ENCODE measurements at places on chromosomes 3 and 15. TPM values are rescaled to one million over a fixed set of nuclear protein-coding genes. Genes with fewer than 3 reads are reported as not detected.
A peak's percentile ranks its signal among the peaks of the same experiment; 100 is the strongest.

ATP11B gene
- 119 TPM for total RNA-seq

NR1D2 gene
- total RNA-seq: 68.1 TPM

HPS3 gene
- total RNA-seq: 32.5 TPM

C3orf49 gene
- not detected for total RNA-seq

- DNase-seq: no peak
Measured at GRCh38 chr3:189058071-189058470, 113.7 kb upstream of the TPRG1 start.

GRCh38 chr3:126557415-126557745, 1.4 kb downstream of the C3orf22 start:
- no peak for DNase-seq

DNA sequence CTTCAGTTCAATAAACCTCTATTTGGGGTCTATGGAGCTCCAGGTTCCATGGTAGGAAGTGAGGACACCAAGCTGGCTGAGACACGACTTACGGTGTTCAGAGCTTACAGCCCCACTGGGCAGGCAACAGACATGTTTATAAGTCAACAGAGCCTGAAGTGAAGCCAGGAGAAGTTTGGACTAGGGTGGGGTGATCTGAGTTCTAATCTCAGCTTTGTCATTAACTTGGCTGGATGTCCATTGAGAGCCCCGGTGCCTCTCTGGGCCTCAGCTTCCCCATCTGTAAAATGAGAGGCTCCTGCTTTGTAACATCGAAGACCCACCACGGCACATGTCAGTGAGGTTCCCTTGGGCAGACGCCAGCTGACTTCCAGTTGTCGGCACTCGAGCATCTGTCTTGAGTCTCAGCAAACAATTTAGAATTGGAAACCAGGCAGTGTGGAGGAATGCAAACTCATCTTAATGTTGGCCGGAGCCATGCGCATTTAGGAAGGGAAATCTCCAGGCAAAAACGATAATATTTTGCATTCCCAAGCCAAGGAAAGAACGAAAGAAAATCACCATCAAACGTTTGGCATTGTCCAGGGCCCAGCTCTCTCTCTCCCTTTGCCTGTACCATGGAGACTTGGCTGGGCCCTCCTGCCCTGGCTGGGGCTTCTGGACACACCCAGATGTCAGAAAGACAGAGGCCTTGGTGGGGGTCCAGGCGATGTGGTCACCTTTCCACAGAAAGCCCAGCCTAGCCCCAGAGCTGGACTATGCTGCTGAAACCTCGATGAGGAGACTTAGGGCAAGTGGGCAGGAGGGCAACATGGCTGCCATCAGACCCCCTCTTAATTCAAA, 18.4 kb downstream of the ITGA11 start:
- no peak for DNase-seq

DNA sequence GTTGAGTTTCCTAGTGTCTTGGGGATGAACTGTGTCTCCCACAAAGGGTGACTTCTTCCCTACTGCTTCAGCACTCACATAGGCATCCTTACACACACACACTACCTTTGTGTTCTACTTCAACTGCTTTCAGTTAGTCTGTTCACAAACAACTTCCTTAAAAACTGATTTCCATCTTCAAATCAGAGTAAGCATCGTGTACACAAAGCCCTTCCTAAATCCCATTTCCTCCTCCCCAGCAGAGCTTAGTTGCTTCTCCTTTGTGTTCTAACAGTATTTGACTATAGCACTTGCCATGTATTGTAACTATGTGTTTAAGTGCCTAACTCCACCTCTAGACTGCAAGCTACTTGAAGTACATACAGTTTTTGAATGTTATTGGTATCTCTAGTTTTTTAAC, 71.7 kb downstream of the TNIK start:
- no peak for DNase-seq

DNA sequence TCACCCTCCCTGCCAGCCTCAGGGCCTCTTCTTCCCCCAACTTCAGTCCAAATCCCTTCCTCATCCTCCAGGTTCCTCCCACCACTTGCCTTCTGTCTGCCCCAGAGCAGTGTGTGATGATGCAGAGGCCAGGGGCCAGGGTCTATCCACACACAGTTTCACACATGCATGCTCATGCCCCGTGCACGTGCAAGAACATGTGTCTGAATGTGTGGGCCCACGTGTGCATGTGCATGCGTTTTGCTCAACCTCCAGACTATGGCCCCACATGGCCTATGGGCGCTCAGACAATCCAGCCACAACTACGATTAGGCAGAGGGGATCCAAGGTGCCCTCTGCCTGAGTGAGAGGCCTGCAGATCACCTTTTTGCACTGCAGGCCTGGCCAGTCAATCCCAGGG, 32.3 kb upstream of the SLC6A1 start:
- no peak for DNase-seq

- peak; percentile 48 for DNase-seq
Measured at GRCh38 chr3:56467108-56467507, 1.2 kb downstream of the ERC2 start.

- no peak for DNase-seq
Measured at GRCh38 chr15:69491038-69491505, 38.5 kb downstream of the RPLP1 start.

DNA sequence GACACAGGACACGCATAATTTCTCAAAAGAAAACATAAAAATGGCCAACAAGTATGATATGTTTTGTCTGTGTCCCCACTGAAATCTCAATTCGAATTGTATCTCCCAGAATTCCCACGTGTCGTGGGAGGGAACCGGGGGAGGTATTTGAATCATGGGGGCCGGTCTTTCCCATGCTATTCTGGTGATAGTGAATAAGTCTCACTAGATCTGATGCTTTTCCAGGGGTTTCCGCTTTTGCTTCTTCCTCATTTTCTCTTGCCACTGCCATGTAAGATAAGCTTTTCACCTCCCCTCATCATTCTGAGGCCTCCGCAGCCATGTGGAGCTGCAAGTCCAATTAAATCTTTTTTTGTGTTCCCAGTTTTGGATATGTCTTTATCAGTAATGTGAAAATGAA, 12.1 kb upstream of the POU1F1 start:
- DNase-seq: no peak

DNA sequence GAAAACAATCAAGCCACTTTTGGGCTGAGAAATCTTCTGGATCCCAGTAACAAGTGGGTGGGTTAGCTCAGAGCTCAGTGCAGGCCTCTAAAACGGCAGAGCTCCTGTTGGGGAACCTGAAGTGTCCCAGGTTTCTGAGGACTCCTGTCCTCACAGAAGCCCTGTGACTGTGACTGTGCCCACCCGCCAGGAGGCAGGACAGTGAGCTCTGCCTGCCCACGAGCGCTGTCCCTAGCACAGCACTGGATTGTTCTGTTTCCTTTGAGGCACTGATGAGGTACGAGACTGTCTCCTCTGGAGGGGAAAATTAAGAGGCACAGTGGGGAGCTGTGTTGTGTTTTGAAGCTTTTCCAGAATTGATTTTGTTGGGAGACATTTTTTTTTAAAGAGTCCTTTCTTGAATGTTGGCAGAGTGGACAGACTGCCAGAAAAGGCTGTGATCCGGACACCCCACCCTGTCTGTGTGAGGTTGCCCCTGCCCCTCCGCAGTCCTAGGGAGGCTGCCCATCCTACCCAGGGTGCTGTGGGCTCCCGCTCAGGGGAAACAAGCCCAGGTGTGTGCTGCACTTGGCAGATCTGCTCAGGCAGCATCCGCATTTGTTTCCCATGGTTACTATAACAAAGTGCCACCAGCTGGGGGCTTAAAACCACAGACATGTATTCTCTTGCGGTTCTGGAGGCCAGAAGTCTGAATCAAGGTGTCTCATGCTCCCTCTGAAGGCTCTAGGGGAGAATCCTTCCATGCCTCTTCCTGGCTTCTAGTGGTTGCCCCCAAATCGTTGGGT, 66.6 kb upstream of the LARS2 start:
- DNase-seq: no peak

DNA sequence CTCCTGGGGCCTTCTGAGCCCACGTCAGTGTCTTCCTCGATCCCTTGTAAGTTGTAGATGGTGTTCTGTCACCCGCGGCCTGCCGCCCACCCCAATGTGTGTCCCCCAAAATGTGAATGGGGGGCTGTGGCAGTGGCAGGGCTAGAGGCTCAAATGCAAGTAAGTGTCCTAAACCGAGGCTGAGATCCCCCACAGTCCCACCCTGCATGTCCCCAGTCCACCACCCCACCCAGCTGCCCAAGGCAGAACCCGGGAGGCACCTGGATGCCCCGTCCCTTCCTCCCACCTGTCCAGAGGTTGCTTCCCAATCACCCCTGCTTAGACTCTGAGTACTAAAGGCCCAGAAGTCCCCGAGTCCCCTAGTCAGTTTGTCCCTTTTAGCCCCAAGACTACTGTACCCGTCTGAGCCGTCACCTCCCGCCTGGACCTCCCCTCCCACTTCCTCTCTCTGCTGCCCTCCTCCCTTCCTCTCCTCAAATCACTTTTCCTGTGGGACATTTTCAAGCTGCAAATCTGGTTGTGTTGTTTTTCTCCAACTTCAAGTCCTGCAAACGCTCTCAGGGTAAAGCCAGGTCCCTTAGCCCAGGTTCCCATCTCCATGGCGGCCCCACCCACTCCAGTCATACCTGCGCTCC, 11.8 kb upstream of the PLXND1 start:
- no peak for DNase-seq
